ENCODE measurements at places on chromosomes 7 and 10.

DNA sequence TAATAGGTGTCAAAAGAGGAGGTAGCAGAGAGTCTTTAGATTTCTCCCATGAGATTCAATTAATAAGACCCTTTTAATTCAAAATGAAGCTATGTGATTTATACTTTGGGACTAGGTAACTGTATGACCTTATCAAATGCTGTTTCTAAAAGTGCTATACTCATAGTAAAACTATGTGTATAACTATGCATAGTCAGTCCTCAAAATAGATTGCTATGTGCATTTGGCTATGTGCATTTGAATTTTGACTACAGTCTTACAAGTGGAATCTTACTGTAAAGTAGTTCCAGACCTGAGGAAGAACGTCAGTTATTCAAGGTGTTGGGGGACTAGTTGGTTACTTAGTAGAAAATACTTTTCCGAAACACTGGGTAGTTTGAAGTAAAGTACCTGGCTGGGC is 36.9 kb downstream of the ADD3 start:
- no peak for DNase-seq

DNA sequence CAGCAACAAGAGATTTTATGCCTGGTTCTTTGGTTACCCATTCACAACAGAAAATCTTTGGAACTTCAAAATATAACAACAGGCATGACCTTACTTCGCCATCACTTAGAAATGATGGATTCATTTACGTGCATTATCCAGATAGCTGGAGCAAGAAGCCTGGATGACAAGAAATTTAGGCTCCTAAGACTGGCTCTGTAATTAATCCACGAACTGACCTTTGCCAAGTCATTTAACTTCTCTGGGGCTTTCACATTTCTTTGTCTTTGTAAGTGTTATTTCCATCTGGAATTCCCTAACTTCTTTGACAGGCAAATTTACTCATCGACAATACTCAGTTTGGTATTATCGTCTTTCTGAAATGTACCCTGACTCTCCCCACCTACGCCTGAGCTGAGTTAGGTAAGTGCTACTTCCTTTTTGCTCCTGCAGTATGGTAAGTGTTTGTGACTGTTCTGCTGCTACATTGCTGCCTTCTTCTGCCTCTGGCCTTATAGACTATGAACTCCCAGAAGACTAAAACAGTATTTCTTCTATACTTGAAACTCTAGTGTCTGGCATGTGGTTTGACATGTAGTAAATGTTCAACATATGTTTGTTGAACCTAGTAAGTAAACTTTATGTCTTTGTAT is 5.5 kb upstream of the MDFIC start:
- no peak for DNase-seq

GRCh38 chr7:138979226-138979979 is 1.8 kb downstream of the KIAA1549 start:
- DNase-seq, result no peak

- DNase-seq, result no peak
These were observed 81.3 kb downstream of the OSBPL3 start for GRCh38 chr7:24898691-24899090.

- DNase-seq, result no peak
These were observed 5.4 kb downstream of the IFIT2 start for GRCh38 chr10:89307269-89307577.

DNA sequence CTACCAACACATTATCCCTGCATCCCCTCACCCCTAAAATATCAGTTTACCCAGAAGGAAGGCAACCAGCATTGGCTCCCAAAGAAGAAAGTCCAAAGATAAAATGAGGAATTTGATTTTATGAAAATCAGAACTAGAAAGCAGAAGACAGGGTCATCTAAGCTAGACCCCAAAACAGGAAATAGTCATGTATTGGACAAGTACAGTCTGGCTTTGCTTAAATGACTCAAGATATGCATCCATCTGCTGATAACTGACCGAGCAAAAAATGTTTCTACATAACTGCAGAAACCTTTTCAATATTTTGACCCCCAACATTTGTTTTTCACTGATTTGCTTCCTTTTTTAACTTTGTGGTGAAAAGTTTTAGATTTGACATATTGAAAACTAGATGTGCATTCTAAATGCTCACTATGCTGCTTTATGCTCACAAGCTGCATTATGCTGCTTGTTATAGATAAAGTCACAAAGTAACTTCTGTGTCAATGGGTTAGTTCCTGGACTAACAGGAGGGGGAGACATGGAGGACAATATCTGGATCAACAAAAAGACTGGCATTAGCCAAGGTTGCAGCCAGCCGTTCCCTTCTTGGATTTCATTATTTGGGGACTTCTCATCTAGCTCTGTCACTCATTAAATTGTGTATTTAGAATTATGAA is 227.0 kb downstream of the INHBA start:
- no peak for DNase-seq

DNA sequence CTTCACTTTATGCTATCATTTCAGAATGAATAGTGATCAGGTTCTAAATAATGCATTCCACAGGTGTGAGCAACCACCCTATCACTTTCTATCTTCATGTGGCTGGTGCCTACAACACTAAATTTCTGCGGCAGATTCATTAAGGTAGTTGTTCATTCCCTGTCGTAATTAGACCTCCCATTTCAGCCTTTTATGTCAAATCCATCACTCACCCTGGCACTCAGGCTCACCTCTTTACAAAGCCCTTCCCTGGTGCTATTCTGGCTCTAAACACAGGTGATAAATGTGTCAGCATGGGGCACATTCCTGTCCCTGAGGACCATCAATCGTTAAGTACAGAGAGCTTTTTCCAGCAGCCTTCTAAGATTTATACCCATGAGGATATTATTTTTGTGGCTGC is 300.0 kb upstream of the C7orf33 start:
- no peak for DNase-seq

GRCh38 chr7:129123510-129123857 is 21.0 kb upstream of the TSPAN33 start:
- DNase-seq, result no peak

- DNase-seq, result no peak
These were observed 25.4 kb downstream of the BTBD16 start for GRCh38 chr10:122296363-122297120.

- no peak for DNase-seq
These were observed 8.1 kb upstream of the GPR85 start for GRCh38 chr7:113094517-113095249.

GRCh38 chr10:6843894-6844650 is 264.0 kb upstream of the PRKCQ start:
- DNase-seq, result no peak

- DNase-seq, result no peak
These were observed 77.8 kb upstream of the FAM133B start for GRCh38 chr7:92667816-92668535.

GRCh38 chr7:150449206-150449952 is 1.1 kb upstream of the GIMAP8 start:
- no peak for DNase-seq

- no peak for DNase-seq
These were observed 192.5 kb upstream of the POT1 start for GRCh38 chr7:125122173-125122572.

- DNase-seq, result no peak
These were observed 695.1 kb downstream of the TNS3 start for GRCh38 chr7:46886669-46887374.

DNA sequence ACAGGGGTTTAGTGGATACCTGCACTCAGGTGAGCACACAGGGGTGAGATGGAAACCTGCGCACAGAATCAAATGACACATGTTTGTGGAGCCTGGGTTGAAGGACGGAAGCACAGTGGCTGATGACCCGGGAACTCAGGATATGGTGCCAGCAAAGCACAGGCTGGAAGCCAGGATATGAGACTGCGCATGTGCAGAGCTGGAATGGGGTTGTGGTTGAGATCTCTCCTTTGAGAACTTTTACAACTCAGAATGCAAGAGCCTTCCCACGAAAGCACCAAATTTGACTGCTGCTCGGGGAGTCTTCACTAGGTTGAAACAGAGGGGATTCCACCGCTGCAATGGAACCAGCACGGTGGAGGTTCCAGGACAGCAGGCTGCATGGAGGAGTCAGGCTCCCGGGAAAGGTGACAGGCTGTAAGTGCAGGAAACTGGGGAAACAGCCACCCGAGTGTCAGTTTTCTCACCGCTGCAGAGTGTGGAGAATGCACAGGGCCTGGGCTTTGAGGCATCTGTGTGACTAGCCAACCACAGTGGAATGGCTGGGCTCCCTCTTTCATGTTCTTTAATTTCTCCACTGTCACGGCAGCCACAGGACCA is 133.4 kb upstream of the TCERG1L start:
- DNase-seq, result no peak

DNA sequence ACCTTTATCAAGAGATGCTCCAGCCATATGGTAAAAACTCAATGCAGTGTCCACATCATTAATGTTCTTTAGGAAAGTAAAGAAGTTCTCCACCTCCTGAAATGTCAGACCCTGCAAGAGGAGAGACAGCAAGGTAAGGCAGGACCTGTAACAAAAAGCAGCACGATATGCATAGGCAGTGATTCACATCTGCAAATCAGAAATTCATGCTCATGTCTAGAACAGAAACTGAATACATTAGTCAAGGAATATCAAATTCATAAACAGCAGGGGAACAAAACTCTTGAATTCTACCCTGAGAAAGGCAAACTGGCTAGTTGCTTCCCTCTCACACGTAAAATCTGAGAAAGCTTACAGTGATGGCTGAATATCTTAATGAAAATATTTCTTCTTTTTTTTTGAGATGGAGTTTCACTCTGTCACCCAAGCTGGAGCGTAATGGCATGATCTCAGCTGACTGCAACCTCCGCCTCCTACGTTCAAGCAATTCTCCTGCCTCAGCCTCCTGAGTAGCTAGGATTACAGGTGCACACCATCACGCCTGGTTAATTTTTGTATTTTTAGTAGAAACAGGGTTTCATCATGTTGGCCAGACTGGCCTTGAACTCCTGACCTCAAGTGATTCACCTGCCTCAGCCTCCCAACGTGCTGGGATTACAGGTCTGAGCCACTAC is 53.3 kb upstream of the DNAJB12 start:
- no peak for DNase-seq

GRCh38 chr7:27119412-27119911 is 11.1 kb downstream of the HOXA4 start:
- DNase-seq, result no peak

GRCh38 chr7:8064828-8065227 is 96.2 kb downstream of the GLCCI1 start:
- no peak for DNase-seq

DNA sequence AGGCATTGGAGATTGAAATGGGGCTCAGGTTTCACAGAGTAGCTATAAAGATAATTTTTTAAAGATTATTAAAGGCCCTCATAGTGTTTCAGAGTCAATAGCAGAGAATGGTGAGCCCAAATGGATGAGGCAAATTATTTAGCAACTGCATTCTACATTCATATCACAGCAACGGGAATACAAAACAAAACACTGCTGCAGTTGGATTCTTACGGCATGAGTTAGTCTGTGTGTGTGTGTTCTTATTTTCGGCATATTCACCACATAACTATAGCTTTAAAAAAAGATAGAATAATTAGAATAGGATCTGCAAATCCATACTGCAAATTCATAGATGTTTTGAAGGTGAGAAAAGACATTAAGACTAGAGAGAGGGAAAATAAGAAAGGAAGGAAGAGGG is 66.0 kb downstream of the SUGCT start:
- DNase-seq, result no peak

DNA sequence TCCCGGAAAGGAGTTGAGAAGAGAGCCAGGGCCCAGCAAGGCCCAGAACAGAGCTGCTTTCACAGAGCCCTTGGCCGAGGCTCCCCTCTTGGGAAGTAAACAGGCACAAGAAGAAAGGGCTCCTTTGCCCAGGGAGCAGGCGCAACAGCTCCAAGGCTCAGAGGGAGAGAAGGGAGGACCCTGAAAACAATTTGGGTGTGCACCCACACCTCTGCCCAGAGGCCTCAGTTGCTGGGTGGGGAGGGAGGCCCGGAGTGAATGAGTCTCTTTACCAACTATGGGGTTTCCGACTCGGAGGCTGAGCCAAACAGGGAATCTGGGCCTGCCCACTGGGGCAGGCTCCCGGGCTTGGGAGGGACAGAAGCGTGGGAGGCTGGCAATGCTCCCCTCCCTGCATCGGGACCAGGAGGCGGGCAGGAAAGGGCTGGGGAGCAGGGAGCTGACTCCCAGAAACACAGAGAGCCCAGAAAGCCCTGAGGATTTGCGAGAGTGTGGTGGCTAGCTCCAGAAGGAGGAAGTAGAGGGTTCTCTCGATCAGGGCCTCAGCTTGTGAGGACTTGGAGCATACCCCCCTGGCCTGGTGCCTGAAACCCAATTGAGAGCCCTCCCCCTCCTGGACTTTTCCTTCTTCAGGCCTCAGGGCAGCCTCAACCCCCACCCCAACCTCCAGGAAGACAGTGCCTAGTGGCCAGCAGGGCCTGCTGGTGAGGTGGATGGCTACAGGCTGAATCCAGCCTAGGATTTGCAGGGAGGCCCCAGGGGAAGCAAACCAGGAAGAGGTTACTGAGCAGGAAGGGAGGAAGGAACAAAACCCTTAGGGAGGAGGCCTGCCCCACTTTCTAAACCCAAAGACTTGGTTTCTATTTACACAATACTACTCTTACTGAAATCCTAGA is 6.2 kb downstream of the C10orf105 start:
- no peak for DNase-seq
